ENCODE measurements at places on chromosomes 3 and 15. TPM values are rescaled to one million over a fixed set of nuclear protein-coding genes. Genes with fewer than 3 reads are reported as not detected.

The CFAP92 gene
- total RNA-seq, result not detected

The UROC1 gene
- not detected for total RNA-seq

The XPC gene
- 23.5 TPM for total RNA-seq

The PRR20G gene
- total RNA-seq, result not detected

The SCN11A gene
- not detected for total RNA-seq

The CNOT10 gene
- total RNA-seq, result 48.3 TPM
